Activated CD4-positive, alpha-beta memory T cell treated with anti-CD3 and anti-CD28 coated beads, Interleukin-2, amount 10 ng/mL, durations not matched to agents 7 days and 5 days (primary cell): ENCODE measurements at places on chromosomes 6 and 20.

DNA sequence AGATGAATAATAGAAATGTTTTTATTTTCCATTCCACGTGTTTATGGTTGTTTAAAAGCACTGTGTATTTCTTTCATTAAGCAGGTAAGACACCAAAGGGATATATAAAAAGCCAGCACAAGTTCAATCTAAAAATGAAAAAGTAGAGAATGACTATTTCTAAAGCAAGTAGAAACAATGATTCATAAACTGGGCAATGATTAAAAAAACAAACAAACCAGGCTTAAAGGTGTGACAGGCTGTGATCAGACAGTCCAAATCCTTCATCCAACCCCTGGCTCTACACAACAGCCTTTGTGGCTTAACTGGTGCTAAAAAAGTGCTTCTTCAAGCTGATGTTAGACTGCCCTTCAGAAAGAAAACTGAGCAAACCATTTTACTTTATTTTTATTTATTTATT, 45.7 kb upstream of the TSHZ2 start:
- H3K27me3 ChIP-seq, result peaks cover 2% of the 10 kb centered on the region
- no peak overlapping the region for H3K4me3 ChIP-seq
- no peaks in the 10 kb centered on the region for H3K36me3 ChIP-seq
- no peak for DNase-seq
- H3K27ac ChIP-seq, result no peak overlapping the region

DNA sequence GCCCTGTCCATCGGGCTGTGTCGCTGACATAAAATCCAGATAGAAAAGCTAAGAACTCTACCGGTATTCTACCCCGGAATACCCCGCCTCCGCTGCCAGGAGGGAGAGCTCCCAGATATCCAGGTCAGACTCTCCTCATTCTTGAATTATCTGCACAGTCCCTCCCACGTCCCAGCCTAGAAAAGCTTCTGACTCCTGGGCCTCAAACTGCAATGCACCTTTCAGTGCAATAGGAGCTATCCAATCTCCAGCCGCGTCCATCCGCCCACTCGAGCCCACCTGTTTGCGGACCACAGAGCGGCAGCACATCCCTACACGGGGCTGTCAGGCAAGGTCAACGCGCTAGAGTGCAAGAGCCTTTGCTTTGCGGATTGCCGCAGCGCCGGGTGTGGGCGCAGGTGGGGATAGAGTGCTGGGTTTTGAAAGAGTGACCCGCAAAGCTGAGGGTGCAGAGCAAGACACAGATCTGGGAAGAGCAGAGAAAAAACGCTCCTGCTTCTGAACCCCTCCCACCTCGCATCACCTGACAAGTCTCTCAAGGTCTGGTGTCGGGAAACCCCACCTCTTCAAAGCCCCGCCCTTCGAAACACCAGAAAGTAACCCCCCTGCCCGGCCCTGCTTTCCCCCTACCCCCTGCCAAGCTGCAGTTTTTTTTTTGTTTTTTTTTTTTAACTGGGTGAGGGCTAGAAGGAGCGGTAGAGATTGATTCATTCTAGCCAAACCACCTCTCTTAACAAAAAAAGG, 1.3 kb downstream of the TAPBP start:
- peaks cover 63% of the 10 kb centered on the region for H3K4me1 ChIP-seq
- no peaks in the 10 kb centered on the region for H3K27me3 ChIP-seq
- H3K4me3 ChIP-seq, result peak overlapping the region; percentile 87
- peaks cover 59% of the 10 kb centered on the region for H3K36me3 ChIP-seq
- H3K27ac ChIP-seq, result peak overlapping the region; percentile 91

DNA sequence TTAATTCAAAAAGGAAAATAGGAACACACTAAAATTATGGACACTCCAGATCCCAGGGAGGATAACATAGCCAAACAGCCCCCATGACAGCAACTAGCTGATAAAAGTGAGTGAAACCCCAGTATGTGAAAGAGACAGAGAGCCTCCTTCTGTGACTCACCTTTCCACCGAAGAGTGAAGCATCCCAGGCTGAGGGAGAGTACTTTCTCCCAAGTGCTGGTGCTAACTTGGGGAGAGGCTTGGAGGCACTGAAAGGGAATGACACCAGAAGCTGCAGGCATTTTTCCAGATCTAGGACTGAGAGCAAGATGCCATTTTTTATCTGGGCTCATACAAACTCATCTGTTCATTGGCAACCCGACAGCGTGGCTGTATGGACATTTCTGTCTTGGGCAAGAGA, 339.8 kb downstream of the HTR1B start:
- H3K4me3 ChIP-seq, result no peak overlapping the region
- no peak overlapping the region for H3K27ac ChIP-seq
- H3K4me1 ChIP-seq, result no peaks in the 10 kb centered on the region
- H3K27me3 ChIP-seq, result no peaks in the 10 kb centered on the region
- H3K36me3 ChIP-seq, result no peaks in the 10 kb centered on the region

DNA sequence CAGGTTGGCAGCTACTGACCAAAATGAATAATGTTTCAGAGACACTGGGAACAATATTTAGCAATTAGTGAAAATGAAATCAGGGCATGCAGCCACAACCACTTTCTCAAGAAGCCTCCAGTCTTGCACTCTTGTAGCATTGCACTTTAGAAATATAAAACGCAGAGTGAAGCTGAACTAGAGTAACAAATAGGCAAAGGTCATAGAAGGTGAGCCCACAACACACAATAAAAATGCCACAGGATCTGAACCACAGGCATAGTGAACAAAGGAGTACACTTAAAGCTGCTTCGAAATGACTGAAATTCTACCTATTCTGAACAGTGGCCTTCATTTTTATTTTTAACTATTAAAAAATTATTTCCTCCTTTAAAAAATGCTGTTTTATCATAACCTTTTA, 25.0 kb downstream of the DDO start:
- no peak overlapping the region for H3K4me3 ChIP-seq
- no peaks in the 10 kb centered on the region for H3K36me3 ChIP-seq
- no peaks in the 10 kb centered on the region for H3K27me3 ChIP-seq
- peaks cover 15% of the 10 kb centered on the region for H3K4me1 ChIP-seq
- no peak for DNase-seq

DNA sequence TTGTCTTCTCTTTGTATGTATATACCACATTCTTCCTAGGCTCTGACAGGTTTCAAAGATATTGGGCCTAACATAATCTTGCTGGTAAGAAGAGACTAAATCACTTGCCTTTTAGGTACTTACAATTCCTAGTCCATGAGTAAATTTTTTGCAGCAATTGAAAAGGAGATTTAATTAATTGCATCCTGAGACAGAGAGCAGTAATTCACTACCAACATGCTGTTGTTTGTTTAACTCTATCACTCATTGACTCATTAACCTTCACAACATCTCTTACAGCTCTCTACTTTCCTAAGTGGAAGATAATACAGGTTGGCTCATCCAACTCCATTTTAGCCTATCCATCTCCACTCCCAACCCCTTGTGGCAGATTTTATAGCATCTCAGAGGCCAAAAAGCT, 280.4 kb downstream of the ALDH8A1 start:
- H3K36me3 ChIP-seq, result no peaks in the 10 kb centered on the region
- H3K27me3 ChIP-seq, result no peaks in the 10 kb centered on the region
- H3K4me3 ChIP-seq, result no peak overlapping the region
- DNase-seq, result no peak

DNA sequence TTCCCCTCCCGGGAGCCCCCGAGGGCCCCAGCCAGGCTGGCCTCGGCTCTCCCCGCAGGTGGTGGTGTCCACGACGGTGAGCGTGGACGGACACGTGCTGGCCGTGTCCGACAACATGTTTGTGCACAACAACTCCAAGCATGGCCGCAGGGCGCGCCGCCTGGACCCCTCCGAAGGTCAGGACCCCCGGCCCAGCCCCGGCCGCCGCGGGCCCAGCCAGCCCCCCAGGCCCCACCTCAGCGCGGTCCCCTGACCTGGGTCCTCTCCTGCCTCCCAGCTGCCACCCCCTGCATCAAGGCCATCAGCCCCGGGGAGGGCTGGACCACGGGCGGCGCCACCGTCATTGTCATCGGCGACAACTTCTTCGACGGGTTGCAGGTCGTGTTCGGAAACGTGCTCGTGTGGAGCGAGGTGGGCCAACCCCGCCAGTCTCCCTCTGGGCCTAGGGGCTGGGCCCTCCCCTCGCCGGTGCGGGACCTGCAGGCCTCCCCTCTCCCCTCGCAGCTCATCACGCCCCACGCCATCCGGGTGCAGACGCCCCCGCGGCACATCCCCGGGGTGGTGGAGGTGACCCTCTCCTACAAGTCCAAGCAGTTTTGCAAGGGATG, 51.0 kb downstream of the CPXM1 start:
- H3K4me1 ChIP-seq, result peaks cover 26% of the 10 kb centered on the region
- no peak overlapping the region for H3K4me3 ChIP-seq
- H3K36me3 ChIP-seq, result no peaks in the 10 kb centered on the region
- no peak overlapping the region for H3K27ac ChIP-seq

GRCh38 chr20:33209789-33210188, 7.4 kb upstream of the BPIFA3 start:
- H3K27ac ChIP-seq, result no peak overlapping the region
- no peaks in the 10 kb centered on the region for H3K36me3 ChIP-seq
- H3K4me3 ChIP-seq, result no peak overlapping the region
- no peaks in the 10 kb centered on the region for H3K4me1 ChIP-seq

GRCh38 chr6:37289931-37290330, 32.0 kb upstream of the TMEM217 start:
- no peaks in the 10 kb centered on the region for H3K27me3 ChIP-seq
- H3K36me3 ChIP-seq, result peaks cover 60% of the 10 kb centered on the region
- H3K27ac ChIP-seq, result peak overlapping the region; percentile 73
- H3K4me1 ChIP-seq, result peaks cover 49% of the 10 kb centered on the region
- DNase-seq, result peak; percentile 51
- peak overlapping the region; percentile 19 for H3K4me3 ChIP-seq

GRCh38 chr20:46575937-46576461, 25.5 kb upstream of the OCSTAMP start:
- no peak overlapping the region for H3K27ac ChIP-seq
- DNase-seq, result no peak
- peaks cover 17% of the 10 kb centered on the region for H3K4me1 ChIP-seq
- H3K27me3 ChIP-seq, result peaks cover 24% of the 10 kb centered on the region

DNA sequence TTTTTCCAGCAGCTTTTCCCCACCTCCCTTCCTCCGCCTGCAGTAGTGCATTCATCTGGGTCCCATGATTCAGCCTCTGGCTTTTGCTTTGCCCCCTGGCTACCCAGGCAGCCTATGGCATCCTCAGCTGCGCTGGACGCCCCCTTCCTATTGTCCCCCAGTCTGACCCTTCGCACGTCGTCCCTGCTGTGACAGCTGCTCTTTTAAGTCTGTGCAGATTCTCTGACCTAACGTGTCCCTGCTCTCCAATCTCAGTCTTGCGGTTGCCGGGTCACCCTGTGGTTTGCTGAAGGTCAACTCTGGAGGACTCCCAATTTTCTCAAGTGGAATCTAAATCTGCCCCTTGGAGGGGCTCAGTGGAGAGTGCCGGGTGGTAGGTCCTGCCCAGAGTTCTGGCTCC, 294.3 kb downstream of the CDC5L start:
- no peaks in the 10 kb centered on the region for H3K36me3 ChIP-seq
- no peaks in the 10 kb centered on the region for H3K27me3 ChIP-seq
- no peak for DNase-seq

- no peak for DNase-seq
- peaks cover 15% of the 10 kb centered on the region for H3K4me1 ChIP-seq
- H3K27ac ChIP-seq, result no peak overlapping the region
- H3K4me3 ChIP-seq, result no peak overlapping the region
Measured at GRCh38 chr6:110953633-110954303, 4.7 kb upstream of the GTF3C6 start.

DNA sequence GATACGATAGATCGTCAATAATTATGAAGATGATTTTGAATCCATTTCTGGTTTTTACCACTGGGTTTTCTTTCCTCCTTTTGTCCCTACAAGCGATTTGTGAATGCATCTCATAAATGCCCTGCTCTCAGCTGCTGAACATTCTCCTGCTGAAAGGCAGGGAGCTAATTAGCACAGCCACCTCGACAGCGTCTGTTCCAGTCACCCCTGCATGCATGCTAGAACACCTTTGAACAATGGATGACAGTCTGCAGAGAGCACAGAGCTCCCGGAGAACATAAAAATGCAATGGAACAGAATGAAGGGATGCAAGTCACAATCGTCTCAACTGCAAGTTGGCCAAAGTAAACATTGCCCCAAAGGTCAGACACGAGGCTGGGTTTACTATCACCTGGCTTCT, 105.8 kb downstream of the SLC35B3 start:
- DNase-seq, result no peak
- no peak overlapping the region for H3K27ac ChIP-seq
- no peaks in the 10 kb centered on the region for H3K4me1 ChIP-seq
- H3K4me3 ChIP-seq, result no peak overlapping the region
- no peaks in the 10 kb centered on the region for H3K27me3 ChIP-seq
